Cerebellar nuclear complex (tissue), 1 donor: ENCODE measurements at places on chromosomes 16 and 17.

GRCh38 chr17:33217891-33218290 is 75.2 kb downstream of the ASIC2 start:
- no peak for DNase-seq

DNA sequence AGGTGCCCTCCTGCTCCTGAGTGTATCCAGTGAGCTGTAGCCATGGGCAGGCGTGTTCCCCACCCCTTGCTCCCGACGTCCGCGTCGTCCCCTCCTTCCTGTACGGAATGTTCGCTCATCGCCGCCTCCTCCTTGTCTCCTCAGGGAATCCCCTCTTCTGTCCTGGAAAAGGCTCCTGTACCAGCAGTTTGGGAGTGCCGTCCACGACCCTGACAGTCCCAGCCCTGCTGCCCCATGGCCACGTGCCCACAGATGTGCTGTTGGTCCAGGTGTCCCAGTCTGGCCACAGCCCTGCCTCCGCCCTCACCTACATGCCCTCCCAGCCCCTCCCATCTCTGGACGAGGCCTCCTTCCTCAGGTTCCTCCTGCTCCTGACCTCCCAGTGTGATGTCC is 30.2 kb downstream of the OR1D5 start:
- no peak for DNase-seq

- no peak for DNase-seq
Observed at GRCh38 chr16:3873482-3874173, 6.9 kb downstream of the CREBBP start.

DNA sequence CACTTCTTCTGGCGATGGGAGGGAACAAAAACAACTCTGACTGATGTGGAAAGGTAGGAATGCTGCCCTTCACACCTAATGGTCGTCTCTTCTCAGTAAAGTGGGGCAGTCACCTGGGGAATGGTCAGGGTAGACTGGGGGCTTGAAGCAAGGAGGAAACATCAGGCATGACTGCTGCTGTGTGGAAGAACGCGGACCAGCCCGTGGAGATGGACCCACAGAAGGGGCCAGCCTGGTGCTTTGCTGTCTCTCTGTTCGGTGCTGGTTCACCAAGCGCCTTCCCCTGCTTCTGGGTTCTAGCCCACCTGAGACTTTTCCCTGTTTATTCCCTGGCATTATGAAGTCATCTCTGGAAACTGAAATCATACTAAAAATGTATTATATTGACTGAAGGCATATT is 96.2 kb upstream of the DNAH17 start:
- no peak for DNase-seq

- DNase-seq, result no peak
Observed at GRCh38 chr17:44204441-44204882, 4.8 kb upstream of the ATXN7L3 start.

DNA sequence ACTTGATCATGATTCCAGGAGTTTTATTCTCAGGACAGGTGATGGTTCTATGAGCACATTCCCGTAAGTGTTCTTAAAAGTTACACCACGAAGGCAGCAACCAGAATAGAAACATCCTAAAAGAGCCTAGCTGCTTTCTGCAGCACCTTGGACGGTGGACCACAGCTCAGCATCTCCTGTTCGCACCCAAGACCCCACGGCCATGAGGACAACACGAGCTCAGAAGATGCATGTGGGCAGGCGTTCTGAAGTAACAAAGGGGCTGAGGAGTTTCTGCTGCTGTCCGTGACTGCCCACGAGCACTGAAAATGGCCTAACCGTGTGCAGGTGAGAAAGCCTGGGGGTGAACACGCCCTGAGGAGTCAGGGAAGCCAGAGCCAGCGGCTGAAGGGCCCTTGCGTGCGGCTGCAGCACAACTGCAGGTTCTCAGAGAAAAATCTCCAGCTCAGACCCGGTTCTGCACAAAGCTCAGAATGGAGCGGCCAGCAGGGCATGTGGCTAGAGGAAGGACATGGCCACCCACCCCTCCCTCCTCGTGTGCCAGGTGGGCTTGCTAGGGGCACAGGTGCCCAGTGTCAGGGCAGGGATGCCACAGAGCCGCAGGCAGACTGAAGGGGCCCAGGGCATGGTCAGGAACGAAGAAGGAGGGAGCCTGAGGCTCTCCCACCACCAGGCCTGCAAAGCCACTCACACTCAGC is 10.8 kb upstream of the C16orf95 start:
- DNase-seq, result no peak

DNA sequence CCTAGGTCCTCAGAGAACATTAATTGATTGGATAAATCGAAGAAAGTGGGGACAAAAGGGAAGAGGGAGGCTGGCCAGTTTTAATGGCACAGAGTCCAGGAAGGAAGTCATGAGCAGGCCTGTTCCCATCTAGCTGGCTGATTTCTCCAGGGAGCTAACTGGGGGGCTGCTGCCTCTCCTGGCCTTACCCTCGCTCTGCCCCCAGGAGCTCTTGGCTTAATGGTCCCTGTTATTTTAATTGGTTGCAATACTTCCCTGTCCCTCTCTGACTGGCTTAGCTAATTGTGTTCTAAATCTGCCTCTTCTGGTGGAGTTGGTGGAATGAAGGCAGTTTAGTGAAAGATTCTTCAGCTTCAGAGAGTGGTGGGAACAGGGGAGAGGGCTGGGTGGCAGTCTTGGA is 61.4 kb downstream of the MGAT5B start:
- no peak for DNase-seq

GRCh38 chr16:11105038-11105903 is 150.7 kb downstream of the SOCS1 start:
- DNase-seq, result no peak

GRCh38 chr17:78168242-78168902 is at the start of gene SYNGR2:
Gene SYNGR2 (plus strand): TSS chr17:78168581. CDS start chr17:78168617, 36 bp downstream.
- no peak for DNase-seq

DNA sequence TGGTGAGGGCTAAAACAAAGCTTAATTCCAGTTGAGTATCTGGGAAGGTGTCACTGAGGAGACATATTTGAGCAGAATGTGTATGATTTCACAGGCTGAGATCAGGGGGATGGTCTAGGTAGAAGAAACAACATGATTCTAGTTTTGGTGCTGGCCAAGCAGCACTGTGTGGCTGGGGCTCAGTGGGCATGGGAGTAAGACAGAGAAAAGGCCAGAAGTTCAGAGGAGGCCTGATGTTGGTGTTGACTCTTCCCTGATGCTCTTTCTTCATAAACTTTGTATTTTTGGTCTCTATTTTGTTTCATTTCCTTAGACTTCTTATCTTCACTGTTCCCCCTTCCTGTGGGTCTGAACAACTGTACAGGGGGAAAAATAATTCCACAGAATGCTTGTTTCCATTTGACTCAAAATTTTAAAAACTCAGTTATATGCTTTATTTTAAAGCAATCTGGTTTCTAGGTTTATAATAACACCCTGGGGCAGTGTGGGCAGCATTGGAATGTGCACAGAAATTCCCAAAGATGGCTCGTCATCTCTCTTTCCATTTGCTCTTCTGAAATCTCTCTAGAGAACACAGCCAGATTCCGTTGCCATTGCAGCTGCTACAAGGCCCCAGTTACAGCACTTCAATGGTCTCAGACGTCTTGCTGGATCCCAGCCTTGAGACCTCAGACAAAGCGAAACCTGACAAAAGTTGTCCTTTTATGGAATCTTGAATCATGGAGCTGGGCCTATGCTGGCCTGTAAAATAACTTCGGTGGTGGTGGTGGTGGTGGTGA is 68.3 kb downstream of the SNX11 start:
- DNase-seq, result no peak

DNA sequence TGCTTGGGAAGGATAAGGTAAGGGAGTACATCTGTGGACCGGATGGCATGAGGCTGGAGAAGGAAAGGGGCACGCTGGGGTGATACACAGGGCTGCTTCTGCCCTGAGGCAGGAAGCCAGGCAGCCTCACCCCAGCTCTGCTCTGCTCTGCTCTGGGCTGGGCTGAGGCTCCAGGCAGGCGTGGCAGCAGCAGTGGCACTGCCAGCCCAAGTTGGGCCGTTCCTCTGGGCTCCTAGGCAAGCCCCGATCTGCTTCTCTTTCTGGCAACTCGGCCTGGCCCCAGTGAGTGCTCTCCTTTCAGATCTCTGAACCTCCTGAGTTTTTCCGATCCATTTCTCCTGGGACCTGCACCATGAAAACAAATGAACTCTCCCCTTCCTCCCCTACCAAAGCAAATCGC is 44.9 kb downstream of the VAC14 start:
- DNase-seq, result no peak

- DNase-seq, result no peak
Observed at GRCh38 chr16:57577691-57578224, 35.3 kb downstream of the ADGRG5 start.

DNA sequence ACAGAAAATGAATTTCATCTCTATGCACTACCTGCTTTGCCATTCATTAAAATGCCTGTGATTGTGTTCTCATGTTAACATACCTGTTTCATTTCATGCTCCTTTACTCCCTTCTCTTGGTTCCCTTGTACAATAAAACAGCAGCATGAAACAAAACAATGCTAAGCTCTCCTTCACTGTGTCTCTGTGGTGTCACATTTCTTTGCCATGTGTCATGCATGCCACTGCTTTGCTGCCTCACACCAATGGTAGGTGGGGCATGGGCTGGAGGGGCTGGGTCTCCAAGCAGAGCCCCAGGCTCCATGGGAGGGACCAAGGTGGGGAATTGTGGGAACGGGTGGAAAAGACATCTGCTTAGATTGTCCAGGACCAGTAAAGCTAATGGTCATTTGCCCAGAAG is 83.6 kb downstream of the RGS9 start:
- no peak for DNase-seq

GRCh38 chr16:56109205-56109604 is 82.1 kb upstream of the GNAO1 start:
- DNase-seq, result no peak

- DNase-seq, result no peak
Observed at GRCh38 chr17:76997981-76998531, 129.9 kb downstream of the MGAT5B start.

- DNase-seq, result no peak
Observed at GRCh38 chr16:80176114-80176513, 364.7 kb upstream of the DYNLRB2 start.

DNA sequence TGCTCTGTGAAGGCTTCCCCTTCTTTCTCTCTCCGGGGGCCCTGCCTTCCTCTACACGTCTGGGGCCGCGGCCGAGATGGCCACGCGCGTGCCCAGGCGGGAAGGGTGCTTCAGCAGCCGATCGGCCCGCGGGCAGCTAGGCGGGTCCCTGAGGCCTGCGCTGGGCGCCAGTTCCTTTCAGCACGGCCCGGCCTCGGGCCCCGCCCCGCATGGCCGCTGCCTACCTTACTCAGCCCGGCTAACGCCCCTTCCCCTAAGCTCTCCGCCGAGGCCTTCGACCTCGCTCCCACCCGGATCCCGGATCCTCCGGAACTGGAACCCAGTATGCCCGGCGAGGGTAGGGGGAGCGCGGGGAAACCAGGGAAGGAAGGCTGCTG is 335 bp downstream of the TMEM11 start:
- DNase-seq, result no peak

DNA sequence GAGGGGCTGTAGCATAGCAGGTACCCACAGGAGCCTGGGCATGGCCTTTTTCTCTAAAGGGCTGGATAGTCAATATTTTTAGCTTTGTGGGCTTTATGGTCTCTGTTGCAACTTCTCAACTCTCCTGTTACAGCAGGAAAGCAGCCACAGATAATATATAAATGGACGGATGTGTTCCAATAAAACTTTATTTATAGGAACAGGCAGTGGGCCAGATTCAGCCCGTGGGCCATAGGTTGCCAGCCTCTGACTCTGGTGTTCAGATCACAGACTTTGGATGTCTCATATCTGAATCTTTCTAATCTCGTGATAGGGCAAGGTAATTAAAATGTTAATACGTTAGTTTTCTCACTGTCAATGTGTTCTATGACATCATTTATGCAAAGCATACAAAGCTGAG is 136.4 kb downstream of the WWOX start:
- DNase-seq, result no peak

GRCh38 chr17:53092072-53092471 is 730.7 kb upstream of the KIF2B start:
- no peak for DNase-seq

- no peak for DNase-seq
Observed at GRCh38 chr17:41521574-41522261, 3.0 kb upstream of the KRT15 start.

- DNase-seq, result no peak
Observed at GRCh38 chr17:43327834-43328420, 70.9 kb upstream of the ARL4D start.

- DNase-seq, result no peak
Observed at GRCh38 chr16:20871941-20872815, 28.0 kb downstream of the DCUN1D3 start.

GRCh38 chr17:77254951-77255825 is 114.4 kb downstream of the SEC14L1 start:
- no peak for DNase-seq

- no peak for DNase-seq
Observed at GRCh38 chr17:60077226-60077625, 1.5 kb downstream of the HEATR6 start.

- no peak for DNase-seq
Observed at GRCh38 chr16:15689290-15689689, 39.2 kb downstream of the NDE1 start.

GRCh38 chr16:12651765-12652512 is 151.7 kb downstream of the CPPED1 start:
- no peak for DNase-seq

GRCh38 chr16:9115277-9115676 is 23.8 kb downstream of the HAPSTR1 start:
- DNase-seq, result no peak
